Hepatocyte (in vitro differentiated cells): ENCODE measurements at places on chromosomes 12 and 14. TPM values are rescaled to one million over a fixed set of nuclear protein-coding genes. Genes with fewer than 3 reads are reported as not detected.

Gene TCL1B
- 0.50 TPM in 1 of 2 replicates, not detected in the other for total RNA-seq

Gene ZNF664
- total RNA-seq = 63.9 and 80.4 TPM in 2 replicates

Gene NOP9
- 12.5 and 13.2 TPM in 2 replicates for total RNA-seq

Gene RAD9B
- 0.23 and 0.24 TPM in 2 replicates for total RNA-seq

Gene OTOGL
- total RNA-seq = 0.33 and 0.44 TPM in 2 replicates

Gene AKT1
- 120 and 124 TPM in 2 replicates for total RNA-seq

Gene SLC6A15
- total RNA-seq = 2.5 and 6.2 TPM in 2 replicates

Gene CLMN
- 12.0 and 15.7 TPM in 2 replicates for total RNA-seq

Gene PTPN6
- 14.5 and 17.2 TPM in 2 replicates for total RNA-seq

Gene A2ML1
- 0.72 and 1.1 TPM in 2 replicates for total RNA-seq

Gene AQP2
- 0.08 and 1.4 TPM in 2 replicates for total RNA-seq

Gene GLIPR1
- 6.9 and 9.6 TPM in 2 replicates for total RNA-seq

Gene IAPP
- total RNA-seq = not detected in 2 replicates

Gene DAO
- total RNA-seq = 0.90 and 2.2 TPM in 2 replicates

Gene SLCO1B1
- 25.4 and 33.4 TPM in 2 replicates for total RNA-seq

Gene CLEC4E
- not detected in 2 replicates for total RNA-seq

Gene AMDHD1
- 2.1 and 3.5 TPM in 2 replicates for total RNA-seq

Gene ALX1
- 3.4 and 3.9 TPM in 2 replicates for total RNA-seq

Gene ACOT4
- 2.5 and 2.8 TPM in 2 replicates for total RNA-seq

Gene OR6C74
- total RNA-seq = not detected in 2 replicates

Gene MAP3K9
- 7.5 and 9.2 TPM in 2 replicates for total RNA-seq

Gene STAB2
- 0.08 TPM in 1 of 2 replicates, not detected in the other for total RNA-seq

Gene ZNF410
- 61.7 and 70.4 TPM in 2 replicates for total RNA-seq

Gene ADCY4
- 0.63 and 1.4 TPM in 2 replicates for total RNA-seq

Gene STAC3
- total RNA-seq = 0.23 and 1.1 TPM in 2 replicates

Gene FSCB
- total RNA-seq = not detected in 2 replicates

Gene PLEKHG7
- total RNA-seq = 0.16 and 0.17 TPM in 2 replicates

Gene KIF5A
- total RNA-seq = 0.03 and 0.16 TPM in 2 replicates

Gene PLEKHD1
- total RNA-seq = not detected in 2 replicates

Gene TESPA1
- not detected in 2 replicates for total RNA-seq

Gene PLCZ1
- not detected in 2 replicates for total RNA-seq

Gene GPR65
- total RNA-seq = 0.04 and 0.10 TPM in 2 replicates

Gene AQP6
- total RNA-seq = not detected in 2 replicates

Gene ENDOU
- 0.30 and 1.8 TPM in 2 replicates for total RNA-seq

Gene KRT75
- not detected in 2 replicates for total RNA-seq

Gene FGF6
- total RNA-seq = not detected in 2 replicates

Gene IFNG-AS1
- total RNA-seq = not detected in 2 replicates

Gene ZNF219
- total RNA-seq = 29.5 and 52.8 TPM in 2 replicates

Gene NEK9
- 19.5 and 21.1 TPM in 2 replicates for total RNA-seq
